ENCODE measurements at places on chromosomes 1 and 21.

- no peak for DNase-seq
These were observed 3.1 kb downstream of the MORN1 start for GRCh38 chr1:2388004-2388913.

GRCh38 chr1:21175324-21175669 is 1.4 kb downstream of the EIF4G3 start:
- no peak for DNase-seq

DNA sequence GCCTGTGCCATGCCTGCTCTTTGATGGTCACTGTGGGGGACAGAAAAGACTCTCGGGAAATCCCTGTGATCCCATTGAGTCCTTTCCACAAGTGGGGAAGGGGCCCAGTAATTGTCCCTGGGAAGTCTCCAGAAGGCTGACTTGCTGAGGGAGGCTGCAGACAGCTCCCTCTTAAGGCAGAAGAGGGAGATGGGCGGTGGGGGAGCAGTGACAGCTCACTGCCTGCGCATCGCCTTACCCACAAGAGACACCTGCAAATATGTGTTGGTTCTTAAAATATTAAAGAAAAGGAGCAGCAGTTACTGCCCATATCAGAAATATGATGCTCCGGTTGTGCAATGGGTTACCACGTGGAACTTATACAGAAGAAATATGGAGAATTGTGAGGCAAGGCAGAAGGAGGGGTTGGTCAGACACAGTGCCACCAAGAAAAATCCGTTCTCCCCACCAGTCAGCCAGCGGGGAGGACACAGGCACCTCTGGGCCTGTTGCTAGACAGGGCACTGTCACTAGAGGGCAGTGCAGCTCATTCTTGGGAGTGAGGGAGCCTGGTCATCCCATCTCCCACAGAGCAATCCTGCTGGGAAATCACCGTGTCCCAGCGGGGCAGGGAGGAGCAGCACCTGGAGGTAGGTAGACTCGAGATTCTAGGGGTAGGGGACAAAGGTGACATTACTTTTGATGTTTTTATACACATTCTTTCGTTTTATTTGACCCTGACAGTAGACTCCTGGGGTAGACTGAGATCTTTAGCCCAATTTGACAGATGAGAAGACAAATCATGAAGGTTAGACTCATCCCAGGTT is 6.9 kb upstream of the CAMK1G start:
- peak; percentile 49 for DNase-seq

- no peak for DNase-seq
These were observed 13.3 kb downstream of the FBXO42 start for GRCh38 chr1:16338961-16339360.

DNA sequence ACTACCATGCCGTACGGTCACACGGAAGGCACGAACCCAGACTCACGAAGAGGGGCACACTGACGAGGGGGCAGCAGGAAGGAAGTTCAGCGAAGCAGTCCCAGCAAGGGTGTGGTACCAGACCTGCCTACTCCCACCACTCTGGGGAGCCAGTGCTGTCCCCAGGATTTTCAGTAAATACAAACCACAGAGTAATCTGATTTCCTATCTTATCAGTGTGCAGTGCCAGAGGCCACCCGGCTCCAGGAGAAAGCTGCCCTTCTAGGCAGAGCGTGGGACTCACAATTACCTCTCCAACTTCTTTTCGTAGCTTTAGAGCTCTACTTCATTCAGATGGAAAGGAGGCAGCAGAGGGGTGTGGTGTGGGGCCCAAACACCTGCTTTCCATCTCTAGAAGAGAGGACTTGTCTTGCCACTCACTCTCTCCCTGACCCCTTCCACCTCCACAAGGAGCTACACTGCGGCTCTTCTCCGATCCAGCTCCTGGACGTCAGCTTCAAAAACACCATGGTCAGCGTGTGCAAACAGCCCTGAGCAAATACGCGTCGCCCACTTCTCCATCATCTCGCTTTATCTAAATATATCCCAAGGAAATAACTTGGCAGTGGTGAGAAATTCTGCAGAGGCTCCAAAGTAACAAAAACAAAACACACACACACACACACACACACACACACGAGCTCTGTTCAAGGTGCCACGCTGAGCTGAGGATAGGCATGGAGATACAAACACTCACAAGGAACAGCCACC is 98.5 kb downstream of the MRPL37 start:
- DNase-seq = no peak

DNA sequence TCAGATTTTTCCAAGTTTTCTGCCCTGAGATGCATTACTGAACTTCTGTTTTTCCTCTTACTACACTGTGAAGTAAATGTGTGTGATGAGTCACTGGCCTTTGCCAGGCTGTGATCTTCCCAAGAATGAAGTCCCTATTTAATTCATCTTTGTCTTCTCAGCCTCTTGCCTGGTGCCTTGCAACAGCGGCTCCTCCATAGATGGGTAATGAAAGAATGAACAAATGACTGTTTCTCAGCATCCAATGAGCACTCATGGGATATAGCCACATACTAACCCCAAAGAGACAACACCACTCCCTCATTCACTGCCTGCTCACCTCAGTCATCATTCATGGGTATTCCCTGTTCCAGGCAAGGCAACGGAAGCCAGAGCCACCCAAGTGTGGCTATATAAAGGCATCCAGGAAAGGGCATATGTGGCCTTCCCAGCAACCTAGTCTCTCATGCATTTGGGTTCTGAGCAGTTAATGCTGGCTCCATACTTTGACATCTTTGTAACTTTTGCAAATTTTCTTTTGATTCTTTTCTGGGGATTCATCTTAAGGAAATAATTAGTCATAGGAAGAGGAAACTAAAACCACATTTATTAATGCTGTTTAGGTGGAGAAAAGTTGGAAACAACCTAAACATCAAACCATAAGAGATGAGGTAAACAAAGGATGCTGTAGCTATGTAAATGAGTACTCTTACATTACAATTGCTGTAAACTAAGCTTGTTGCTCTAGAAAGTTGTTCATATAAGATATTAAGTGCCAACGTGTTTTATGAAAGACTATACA is 71.9 kb downstream of the HIVEP3 start:
- DNase-seq = no peak

GRCh38 chr1:38326135-38326534 is 279.5 kb upstream of the POU3F1 start:
- no peak for DNase-seq

DNA sequence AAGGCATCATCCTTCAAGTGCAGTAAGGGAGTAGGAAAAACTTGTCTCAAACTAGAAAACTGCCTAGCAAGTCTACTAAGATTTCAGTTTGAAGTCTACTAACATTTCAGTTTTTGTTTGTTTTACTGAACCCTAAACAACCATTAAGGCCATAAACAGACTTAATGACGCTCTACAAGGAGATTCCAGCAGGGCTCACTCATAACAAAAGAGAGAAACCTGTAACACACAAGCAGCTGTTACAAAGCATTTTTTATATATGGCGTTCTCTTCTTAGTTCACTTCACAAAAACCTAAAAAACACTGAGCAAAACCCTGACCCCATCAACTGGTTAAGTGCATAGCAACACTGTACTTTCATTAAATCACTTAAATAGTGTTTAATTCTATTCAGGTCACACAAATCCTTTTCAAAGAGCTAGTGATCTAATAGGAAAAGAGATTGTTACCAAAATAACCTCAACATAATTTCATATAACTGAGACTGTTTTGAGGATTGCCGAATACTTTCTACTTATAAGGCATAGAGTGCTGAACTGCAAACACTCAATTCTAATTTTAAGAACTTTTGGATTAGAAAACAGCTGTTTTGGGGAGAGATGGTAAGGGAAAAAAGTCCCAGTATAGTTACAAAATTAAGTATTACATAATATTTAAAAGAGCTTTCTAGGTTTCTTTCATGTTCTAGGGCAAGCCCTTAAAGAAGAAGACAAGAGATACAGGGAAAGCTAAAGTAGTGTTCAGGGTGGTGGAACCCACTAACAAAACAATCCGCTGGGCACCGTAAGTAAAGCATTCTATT is 1.4 kb downstream of the B3GALNT2 start:
- DNase-seq = no peak

- no peak for DNase-seq
These were observed 27.5 kb downstream of the NAV1 start for GRCh38 chr1:201566529-201566823.

DNA sequence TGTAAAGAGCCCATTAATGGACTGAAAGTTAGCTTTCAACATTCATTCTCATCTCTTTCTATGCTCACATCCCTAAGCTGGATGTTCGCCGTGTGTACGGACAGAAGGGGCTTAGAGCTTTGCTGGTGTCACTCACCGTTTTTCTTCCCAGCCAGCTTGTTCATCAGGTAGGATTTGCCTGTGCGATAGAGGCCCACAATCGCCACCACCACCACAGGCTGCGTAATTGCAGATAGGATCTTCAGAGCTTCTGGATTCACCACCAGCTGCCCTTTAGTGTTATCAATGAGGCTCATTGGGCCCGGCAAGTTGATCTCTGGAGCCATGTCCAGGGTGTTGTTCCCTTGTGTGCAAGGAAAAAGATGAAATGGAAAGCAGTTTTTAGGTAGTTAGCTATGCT is 4.3 kb downstream of the GBP2 start:
- DNase-seq = no peak

GRCh38 chr1:1964811-1965210 is 38.8 kb downstream of the CFAP74 start:
- no peak for DNase-seq

- no peak for DNase-seq
These were observed 69.2 kb downstream of the PRDM2 start for GRCh38 chr1:13769212-13769611.

DNA sequence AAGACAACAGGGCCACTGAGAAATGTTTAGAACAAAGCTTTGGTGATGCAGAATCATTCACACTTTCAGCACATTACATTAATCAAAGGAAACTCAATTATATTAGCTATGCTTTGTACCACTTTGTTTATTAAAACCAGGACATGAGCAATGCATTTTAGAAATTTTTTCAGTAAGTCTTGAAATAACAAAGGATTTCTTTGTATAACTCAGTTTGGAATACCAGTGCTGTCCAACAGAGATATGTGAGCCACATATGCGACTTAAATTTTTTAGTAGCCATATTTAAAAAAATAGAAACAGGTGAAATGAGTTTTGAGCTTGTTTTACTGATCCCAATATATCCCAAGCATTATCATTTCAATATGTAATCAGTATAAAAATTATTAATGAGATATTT is 18.8 kb upstream of the F3 start:
- DNase-seq = no peak

DNA sequence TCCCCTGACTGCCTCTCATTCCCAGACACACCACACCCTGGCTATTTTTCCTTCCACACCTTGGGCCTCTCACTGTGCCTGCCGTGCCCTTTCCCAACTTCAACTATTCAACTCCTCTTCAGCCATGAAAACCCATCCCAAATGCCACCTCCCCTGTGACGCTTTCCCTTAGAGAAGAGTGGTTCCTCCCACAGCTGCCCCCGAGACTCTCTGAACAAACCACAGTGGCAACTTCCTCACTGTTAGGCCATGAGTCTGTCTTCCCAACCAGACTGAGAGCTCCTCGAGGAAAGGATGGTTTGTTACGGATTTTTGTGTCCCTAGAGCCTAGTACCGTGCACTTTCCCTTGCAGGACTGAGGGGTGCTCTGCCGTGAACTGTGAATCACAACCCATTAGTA is 59.2 kb downstream of the LRRN2 start:
- DNase-seq = no peak
